ENCODE measurements at places on chromosomes 1 and 21. TPM values are rescaled to one million over a fixed set of nuclear protein-coding genes. Genes with fewer than 3 reads are reported as not detected.

DNA sequence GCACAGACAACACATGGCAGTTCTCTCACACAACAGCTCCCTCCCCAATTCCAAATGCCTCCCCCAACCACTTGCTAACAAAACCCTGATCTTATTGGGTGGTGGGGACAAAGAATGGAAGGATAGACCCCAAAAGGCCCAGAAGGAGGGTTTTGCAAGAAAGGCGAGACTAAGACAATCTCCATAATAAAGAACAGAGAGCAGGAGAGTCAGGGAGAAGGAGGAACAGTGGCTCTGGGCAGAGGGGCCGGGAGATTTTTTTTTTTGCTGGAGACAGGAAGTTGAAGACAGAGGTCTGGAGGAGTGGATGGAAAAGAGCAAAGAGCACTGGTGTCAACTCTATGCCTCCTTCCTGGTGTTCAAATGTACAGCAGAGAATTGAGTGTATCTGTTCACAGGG is 6.5 kb upstream of the C1QA start:
- H3K27me3 ChIP-seq: no peaks in the 10 kb centered on the region
- DNase-seq: no peak
- no peaks in the 10 kb centered on the region for H3K36me3 ChIP-seq

DNA sequence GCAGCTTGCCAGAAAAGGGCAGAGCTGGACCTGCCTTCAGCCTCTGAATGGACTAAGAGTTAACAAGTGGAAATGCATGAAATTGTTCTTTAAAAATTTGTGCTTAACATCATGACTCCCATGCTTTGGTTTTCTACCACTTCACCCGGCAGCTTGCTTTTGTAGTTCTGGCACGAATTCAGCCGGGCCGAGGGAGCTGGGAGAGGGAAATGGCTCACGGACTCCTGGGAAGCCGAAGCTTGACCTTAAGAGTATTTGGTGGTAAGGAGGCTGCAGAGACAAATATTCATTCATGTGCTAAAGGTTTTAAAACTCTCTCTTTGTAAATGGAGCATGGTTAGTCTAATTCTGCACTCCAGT is 17.2 kb upstream of the GFI1 start:
- no peak for DNase-seq
- H3K27ac ChIP-seq: no peak overlapping the region
- no peak overlapping the region for H3K4me3 ChIP-seq
- H3K4me1 ChIP-seq: no peaks in the 10 kb centered on the region
- H3K36me3 ChIP-seq: no peaks in the 10 kb centered on the region

GRCh38 chr1:20185834-20186782 is at the start of the genes PLA2G2C and UBXN10:
Gene PLA2G2C (minus strand): TSS chr1:20186518. CDS start chr1:20177363, 9,155 bp downstream.
Gene UBXN10 (plus strand): TSS chr1:20186096. CDS start chr1:20190562, 4,466 bp downstream.
- no peaks in the 10 kb centered on the region for H3K27me3 ChIP-seq
- DNase-seq: peak; percentile 75
- H3K4me1 ChIP-seq: no peaks in the 10 kb centered on the region
- peak within 1 kb of the TSS; percentile 52 for H3K4me3 ChIP-seq

Gene LMX1A
- 1.9 TPM for total RNA-seq

Gene ESRRG
- 22.6 TPM for total RNA-seq

Gene CD1D
- 15.4 TPM for total RNA-seq

Gene ILDR2
- total RNA-seq: 1.6 TPM

Gene SMIM1
- not detected for total RNA-seq

Gene ZFP69B
- 2.9 TPM for total RNA-seq

Gene NFASC
- 9.8 TPM for total RNA-seq

All from Peyer's patch (tissue), 4 donors.